Fibroblast of lung (primary cell): ENCODE measurements at places on chromosomes 12 and 14. TPM values are rescaled to one million over a fixed set of nuclear protein-coding genes. Genes with fewer than 3 reads are reported as not detected.

DNA sequence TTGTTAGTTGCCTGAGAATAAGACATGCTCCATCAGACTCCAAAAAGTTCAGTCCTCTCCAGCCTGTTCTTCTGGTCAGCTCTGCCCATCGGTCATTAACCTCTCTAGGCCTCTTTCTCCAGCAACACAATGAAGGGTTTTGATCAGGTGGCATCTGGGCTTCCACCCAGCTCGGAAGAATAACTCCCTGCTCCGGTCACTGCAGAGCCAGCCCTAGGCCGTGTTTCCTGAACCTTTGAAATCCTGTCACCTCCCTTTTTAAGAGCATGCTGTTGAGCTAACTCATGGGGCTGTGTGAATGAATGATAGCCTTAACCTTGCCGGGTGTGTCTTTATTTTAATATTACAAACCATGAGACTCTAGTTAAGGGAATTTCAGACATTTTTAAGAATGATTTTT lies 117.1 kb downstream of the GXYLT1 start:
- no peak overlapping the region for H3K4me3 ChIP-seq
- no peak overlapping the region for H3K27ac ChIP-seq
- no peaks in the 10 kb centered on the region for H3K36me3 ChIP-seq
- DNase-seq = no peak
- H3K27me3 ChIP-seq = no peaks in the 10 kb centered on the region

AMN gene
- not detected in 2 replicates for polyA plus RNA-seq

LPAR5 gene
- 0.02 and 0.07 TPM in 2 replicates for polyA plus RNA-seq

GRCh38 chr14:37819155-37820015 lies 224.0 kb downstream of the TTC6 start:
- peak; percentile 79 for DNase-seq
- H3K27me3 ChIP-seq = no peaks in the 10 kb centered on the region
- H3K27ac ChIP-seq = no peak overlapping the region
- H3K4me1 ChIP-seq = no peaks in the 10 kb centered on the region

DNA sequence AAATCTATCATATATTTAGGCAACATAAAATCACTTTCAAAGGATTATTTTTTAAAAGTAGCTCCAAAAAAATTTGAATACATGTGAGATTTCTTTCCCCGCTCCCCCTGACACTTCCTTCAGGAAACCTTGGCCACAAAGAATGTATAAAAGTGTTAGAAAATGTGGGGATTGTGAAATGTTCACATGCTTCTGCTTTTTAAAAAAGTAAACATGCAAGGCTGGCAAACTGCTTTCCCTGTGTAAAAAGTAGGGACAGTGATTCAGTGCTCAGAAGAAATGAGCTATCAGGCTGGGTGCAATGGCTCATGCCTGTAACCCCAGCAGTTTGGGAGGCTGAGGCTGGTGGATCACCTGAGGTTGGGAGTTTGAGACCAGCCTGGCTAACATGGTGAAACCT lies 26.6 kb downstream of the MBIP start:
- H3K4me1 ChIP-seq = no peaks in the 10 kb centered on the region
- no peaks in the 10 kb centered on the region for H3K27me3 ChIP-seq
- no peak overlapping the region for H3K4me3 ChIP-seq
- peak; percentile 50 for DNase-seq
- peaks cover 1% of the 10 kb centered on the region for H3K36me3 ChIP-seq

DNA sequence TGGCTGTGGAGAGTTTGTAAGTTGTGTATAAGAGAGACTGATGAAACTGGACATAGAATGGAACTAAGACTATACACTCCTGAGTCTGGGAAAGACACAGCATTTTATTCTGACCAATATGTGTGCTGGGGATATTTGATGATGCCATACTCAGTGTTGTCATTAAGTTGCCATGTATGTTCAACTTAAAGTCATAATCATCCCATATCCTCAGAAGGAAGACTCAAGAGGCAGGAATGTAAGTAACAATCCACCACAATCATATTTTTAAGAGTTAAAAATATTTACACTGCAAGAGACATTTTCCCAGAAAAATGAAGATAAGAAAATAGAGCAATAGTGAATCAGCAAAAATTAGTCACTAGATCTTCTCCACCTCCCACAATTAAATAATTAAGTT lies 120.1 kb downstream of the MDGA2 start:
- H3K27ac ChIP-seq = no peak overlapping the region
- H3K4me3 ChIP-seq = no peak overlapping the region
- no peaks in the 10 kb centered on the region for H3K36me3 ChIP-seq
- H3K4me1 ChIP-seq = no peaks in the 10 kb centered on the region
- DNase-seq = no peak
- H3K27me3 ChIP-seq = no peaks in the 10 kb centered on the region

DNA sequence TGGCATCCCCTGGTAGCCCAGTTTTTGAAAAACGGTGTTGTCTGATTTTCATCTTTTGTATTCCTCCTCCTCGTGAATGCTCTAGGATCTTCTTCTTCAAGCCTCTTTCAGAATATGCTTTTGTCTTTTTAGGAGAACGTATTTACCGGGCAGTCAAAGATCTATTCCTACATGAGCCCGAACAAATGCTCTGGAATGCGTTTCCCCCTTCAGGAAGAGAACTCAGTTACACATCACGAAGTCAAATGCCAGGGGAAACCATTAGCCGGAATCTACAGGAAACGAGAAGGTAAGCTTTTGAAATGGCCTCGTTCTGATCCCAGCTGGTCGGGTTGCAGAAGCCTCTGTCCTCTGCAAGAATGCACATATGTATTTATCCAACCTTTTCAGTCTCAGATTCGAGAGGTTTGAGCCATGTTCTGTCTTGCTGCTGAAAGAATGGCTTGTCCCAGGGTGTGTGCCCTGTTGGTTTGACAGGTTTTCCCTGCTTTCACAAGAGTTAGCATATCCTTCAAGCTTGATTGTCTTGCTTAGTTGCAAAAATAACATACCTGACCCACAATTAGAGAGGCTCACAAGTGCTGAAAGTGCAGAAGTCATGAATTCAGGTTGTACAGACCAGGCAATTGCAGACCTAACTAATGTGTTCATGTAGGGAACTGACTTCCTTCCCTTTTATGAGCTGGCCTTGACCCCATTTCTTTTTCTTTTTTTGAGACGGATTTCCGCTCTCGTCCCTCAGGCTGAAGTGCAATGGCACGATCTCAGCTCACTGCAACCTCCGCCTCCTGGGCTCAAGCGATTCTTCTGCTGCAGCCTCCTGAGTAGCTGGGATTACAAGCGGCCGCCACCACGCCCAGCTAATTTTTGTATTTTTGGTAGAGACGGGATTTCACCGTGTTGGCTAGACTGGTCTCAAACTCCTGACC lies 6.8 kb downstream of the KMT5A start:
- no peak for DNase-seq
- H3K4me3 ChIP-seq = peak overlapping the region; percentile 63
- peaks cover 18% of the 10 kb centered on the region for H3K36me3 ChIP-seq
- peaks cover 15% of the 10 kb centered on the region for H3K4me1 ChIP-seq
- no peak overlapping the region for H3K27ac ChIP-seq

DNA sequence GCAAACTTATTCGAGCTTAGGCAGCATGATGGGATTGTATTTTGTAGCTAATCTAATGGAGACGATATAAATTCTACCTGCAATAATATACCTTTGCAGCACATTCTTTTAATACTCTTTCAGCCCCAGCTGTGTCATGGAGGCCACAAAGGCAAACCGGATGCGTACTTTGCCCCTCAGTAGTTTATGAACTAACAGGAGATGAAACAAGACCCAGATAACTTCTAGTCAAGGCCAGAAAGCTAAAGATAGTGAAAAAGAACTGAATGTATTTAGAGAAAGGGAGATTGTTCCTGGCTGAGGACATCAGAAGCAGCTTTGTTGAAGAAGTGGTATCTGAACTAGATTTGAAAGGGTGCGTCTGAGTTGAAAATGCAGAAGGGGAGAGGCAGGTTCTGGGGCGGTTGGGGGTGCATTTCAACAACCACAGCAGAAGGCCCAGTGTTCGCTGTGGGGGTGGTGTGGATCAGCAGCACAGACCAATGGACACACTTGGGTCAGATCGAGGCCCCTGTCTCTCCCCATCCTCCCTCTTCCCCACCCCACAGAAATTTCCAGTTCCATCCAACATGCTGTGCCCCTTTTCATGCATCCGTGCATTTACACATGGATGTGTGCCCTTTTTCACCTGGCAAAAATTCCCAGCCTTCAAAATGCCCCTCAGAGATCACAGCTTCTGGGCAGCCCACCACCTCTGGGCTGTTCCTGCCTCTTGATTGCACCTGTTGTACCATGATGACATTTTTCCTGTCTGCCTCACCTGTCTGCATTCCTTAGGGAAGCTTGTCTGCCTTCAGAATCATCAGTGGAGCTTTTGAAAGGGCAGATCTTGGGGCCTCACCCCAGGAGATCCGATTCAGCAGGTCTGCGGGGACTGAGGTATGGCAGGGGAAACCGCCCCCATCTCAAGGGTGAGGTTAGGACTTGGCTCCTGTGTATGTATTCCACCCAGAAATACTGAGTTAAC lies 2.2 kb downstream of the ZNF839 start:
- H3K4me1 ChIP-seq = no peaks in the 10 kb centered on the region
- no peaks in the 10 kb centered on the region for H3K36me3 ChIP-seq
- H3K27me3 ChIP-seq = no peaks in the 10 kb centered on the region
- DNase-seq = no peak
- no peak overlapping the region for H3K4me3 ChIP-seq

- no peaks in the 10 kb centered on the region for H3K4me1 ChIP-seq
- peak; percentile 14 for DNase-seq
- no peaks in the 10 kb centered on the region for H3K27me3 ChIP-seq
- no peak overlapping the region for H3K27ac ChIP-seq
- no peak overlapping the region for H3K4me3 ChIP-seq
Measured at GRCh38 chr14:22781301-22781991, 15.0 kb downstream of the OXA1L start.

- no peaks in the 10 kb centered on the region for H3K4me1 ChIP-seq
- H3K4me3 ChIP-seq = no peak overlapping the region
- H3K36me3 ChIP-seq = peaks cover 7% of the 10 kb centered on the region
- H3K27me3 ChIP-seq = no peaks in the 10 kb centered on the region
- peak; percentile 28 for DNase-seq
Measured at GRCh38 chr12:125110641-125111360, 45.6 kb downstream of the AACS start.

DNA sequence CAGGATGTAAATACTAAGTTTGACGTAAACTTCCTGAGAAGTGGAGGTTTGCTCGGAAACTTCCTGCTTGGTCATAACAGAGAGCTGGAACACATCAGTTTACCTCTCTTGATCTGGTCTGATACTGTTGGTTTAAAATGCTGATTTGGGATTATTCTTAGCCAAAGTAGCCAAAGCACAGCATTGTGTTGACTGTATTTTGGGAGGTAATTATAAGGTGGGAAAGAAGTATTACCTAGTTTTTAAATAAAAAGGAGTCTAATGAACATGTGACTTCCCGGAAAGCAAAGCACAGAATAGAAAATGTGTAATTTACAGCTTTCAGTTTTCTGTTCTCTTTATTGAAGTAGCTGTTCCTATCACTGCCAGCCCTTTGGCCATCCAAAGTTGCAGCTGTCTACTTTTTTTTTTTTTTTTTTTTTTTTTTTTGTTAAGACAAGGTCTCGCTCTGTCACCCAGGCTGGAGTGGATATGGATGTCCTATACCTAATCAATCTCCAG lies 52.2 kb upstream of the SRP54 start:
- no peak overlapping the region for H3K27ac ChIP-seq
- H3K4me3 ChIP-seq = no peak overlapping the region
- DNase-seq = no peak
- H3K36me3 ChIP-seq = no peaks in the 10 kb centered on the region

DNA sequence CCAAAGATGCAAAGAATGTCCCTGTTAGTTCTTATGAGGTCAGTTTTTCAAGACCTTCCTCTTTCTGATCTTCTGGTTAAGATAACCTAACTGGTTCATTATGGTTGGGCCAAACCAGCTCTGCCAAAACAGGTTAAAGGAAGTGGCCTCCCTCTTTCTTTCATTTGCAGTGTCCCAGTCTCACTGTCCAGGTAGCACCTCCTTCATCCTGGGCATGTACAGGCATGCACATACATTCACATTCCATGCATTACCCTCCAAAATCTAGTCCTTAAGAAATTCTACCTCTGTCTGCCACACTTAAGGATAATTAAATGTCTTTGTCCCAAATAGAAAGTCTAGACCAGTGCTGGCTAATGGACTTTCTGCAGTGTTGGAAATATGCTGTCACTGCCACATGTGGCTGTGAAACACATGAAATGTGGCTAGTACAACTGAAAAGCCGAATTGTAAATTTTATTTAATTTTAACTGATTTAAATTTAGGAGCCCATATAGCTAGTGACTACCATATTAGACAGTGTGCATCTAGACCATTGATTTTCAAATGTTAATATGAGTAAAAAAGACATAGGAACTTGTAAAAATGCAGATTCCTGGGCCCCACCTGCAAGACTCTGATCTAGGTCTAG lies 169.3 kb downstream of the PCNX1 start:
- no peaks in the 10 kb centered on the region for H3K4me1 ChIP-seq
- no peak overlapping the region for H3K27ac ChIP-seq
- no peaks in the 10 kb centered on the region for H3K27me3 ChIP-seq

GRCh38 chr12:102602521-102602920 lies 122.2 kb upstream of the IGF1 start:
- no peak overlapping the region for H3K27ac ChIP-seq
- H3K4me3 ChIP-seq = no peak overlapping the region
- no peaks in the 10 kb centered on the region for H3K36me3 ChIP-seq
- no peaks in the 10 kb centered on the region for H3K27me3 ChIP-seq
- no peak for DNase-seq

GRCh38 chr12:108563136-108563803 lies 874 bp downstream of the ISCU start:
- peaks cover 24% of the 10 kb centered on the region for H3K36me3 ChIP-seq
- H3K4me3 ChIP-seq = peak overlapping the region; percentile 96
- no peaks in the 10 kb centered on the region for H3K27me3 ChIP-seq
- H3K4me1 ChIP-seq = peaks cover 16% of the 10 kb centered on the region
- DNase-seq = peak; percentile 80
- H3K27ac ChIP-seq = peak overlapping the region; percentile 84

- peak; percentile 34 for DNase-seq
- H3K36me3 ChIP-seq = peaks cover 3% of the 10 kb centered on the region
- H3K27ac ChIP-seq = no peak overlapping the region
- H3K27me3 ChIP-seq = no peaks in the 10 kb centered on the region
- no peaks in the 10 kb centered on the region for H3K4me1 ChIP-seq
Measured at GRCh38 chr12:51128919-51129318, 44.0 kb downstream of the TFCP2 start.

RBMS2 gene
- 66.9 and 76.2 TPM in 2 replicates for polyA plus RNA-seq

DNA sequence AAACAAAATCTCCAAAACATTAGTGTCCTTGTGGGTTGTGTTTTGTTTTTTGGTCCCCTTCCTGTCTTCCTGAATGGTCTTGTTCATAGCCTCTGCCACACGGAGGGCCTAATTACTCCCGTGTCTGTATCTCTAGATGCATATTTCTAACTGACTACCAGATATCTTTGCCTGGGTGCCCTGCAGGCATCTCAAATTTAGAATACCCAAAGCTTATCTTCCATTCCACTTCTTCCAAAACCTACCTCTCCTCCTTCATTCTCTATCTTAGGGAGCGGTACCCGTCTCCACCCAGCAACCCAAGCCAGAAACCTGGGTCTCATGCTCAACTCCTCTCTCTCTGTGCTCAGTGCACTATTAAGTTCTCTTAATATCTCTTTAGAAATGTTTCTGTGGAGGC lies 10.9 kb upstream of the METAP2 start:
- H3K4me1 ChIP-seq = no peaks in the 10 kb centered on the region
- no peaks in the 10 kb centered on the region for H3K27me3 ChIP-seq

A2M gene
- polyA plus RNA-seq = 77.6 and 300 TPM in 2 replicates

OR4E2 gene
- not detected in 2 replicates for polyA plus RNA-seq

GRCh38 chr12:132658149-132658894 lies 28.8 kb downstream of the POLE start:
- H3K27me3 ChIP-seq = no peaks in the 10 kb centered on the region
- no peak overlapping the region for H3K27ac ChIP-seq
- H3K36me3 ChIP-seq = peaks cover 20% of the 10 kb centered on the region
- H3K4me3 ChIP-seq = no peak overlapping the region
- no peaks in the 10 kb centered on the region for H3K4me1 ChIP-seq
- no peak for DNase-seq

TMEM121 gene
- 0.30 and 0.45 TPM in 2 replicates for polyA plus RNA-seq
